Activated naive CD4-positive, alpha-beta T cell treated with anti-CD3 and anti-CD28 coated beads, Interleukin-2, amount 10 ng/mL, durations not matched to agents 7 days and 5 days (primary cell): ENCODE measurements at places on chromosomes 16 and 17.

DNA sequence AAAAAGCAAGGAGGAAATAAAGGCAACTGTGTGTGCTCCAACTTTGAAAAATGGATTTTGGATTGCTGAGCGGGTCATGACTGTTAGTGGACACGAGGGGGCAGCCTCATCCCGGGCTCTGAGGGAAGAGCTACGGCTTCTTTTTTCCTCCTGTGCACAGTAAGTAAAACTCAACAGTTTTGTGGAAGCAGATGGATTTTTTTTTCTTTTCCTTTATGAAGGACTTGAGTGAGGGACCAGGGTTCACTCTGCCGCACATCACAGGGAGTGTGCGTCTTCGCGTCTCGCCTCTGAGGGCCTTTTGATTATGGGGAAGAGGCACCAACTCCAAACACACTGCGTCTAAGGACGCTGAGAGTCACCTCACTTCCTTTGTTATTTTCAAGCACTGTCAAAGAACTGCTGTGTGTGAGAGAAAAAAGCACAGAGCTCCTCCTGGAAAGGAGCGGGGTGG lies 80.3 kb upstream of the GOT2 start:
- H3K36me3 ChIP-seq: no peaks in the 10 kb centered on the region
- DNase-seq: peak; percentile 41
- peaks cover 8% of the 10 kb centered on the region for H3K27me3 ChIP-seq

DNA sequence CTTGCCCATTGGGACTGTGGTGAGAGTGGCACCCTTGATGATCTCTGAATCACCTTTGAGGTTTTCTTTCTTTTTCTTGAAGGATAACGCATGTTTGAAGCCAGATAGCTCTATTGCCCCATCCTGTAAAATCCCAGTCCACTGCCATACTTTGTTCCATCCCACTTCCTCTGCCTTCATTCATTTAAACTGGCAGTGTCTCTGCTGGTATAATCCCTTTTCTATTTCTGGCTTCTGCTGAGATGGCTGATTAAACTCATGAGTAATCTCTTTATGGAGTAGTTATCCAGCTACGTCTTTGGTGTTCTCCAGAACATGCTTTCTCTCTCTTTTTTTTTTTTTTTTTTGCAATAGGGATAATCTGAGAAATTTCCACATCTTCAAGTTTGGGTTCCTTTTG lies 656.5 kb upstream of the SALL1 start:
- H3K27ac ChIP-seq: no peak overlapping the region
- H3K36me3 ChIP-seq: no peaks in the 10 kb centered on the region
- H3K4me3 ChIP-seq: no peak overlapping the region

DNA sequence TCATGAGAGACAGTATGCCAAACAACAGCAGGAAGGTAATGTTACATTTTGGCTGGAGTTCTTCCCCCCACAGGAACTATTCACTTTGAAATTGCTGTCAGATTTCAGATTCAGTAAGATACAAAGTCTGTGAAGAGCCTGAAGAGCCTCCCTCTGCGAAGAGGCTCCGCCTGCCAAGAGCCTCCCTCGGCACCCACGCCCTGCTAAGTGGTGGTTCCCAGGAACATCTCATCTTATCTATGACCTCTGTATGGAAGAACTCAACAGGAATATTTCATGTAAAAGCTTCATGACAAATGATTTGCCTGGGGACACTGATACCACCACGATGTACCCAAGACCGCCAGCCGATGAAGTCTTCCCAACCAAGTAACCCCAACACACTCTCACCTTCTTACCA lies 3.2 kb downstream of the ZC3H7A start:
- no peaks in the 10 kb centered on the region for H3K27me3 ChIP-seq
- H3K27ac ChIP-seq: peak overlapping the region; percentile 94
- DNase-seq: no peak
- peak overlapping the region; percentile 30 for H3K4me3 ChIP-seq
- H3K4me1 ChIP-seq: peaks cover 74% of the 10 kb centered on the region

GRCh38 chr16:740459-740763 lies 386 bp downstream of the CIAO3 start:
- peaks cover 24% of the 10 kb centered on the region for H3K4me1 ChIP-seq
- peak; percentile 28 for DNase-seq
- H3K4me3 ChIP-seq: peak overlapping the region; percentile 79
- peak overlapping the region; percentile 65 for H3K27ac ChIP-seq
